Islet precursor cell (in vitro differentiated cells): ENCODE measurements at places on chromosomes 6 and 20.
A peak's percentile ranks its signal among the peaks of the same experiment; 100 is the strongest.

GRCh38 chr6:141521440-141521839 lies 611.3 kb upstream of the GJE1 start:
- no peak for DNase-seq

DNA sequence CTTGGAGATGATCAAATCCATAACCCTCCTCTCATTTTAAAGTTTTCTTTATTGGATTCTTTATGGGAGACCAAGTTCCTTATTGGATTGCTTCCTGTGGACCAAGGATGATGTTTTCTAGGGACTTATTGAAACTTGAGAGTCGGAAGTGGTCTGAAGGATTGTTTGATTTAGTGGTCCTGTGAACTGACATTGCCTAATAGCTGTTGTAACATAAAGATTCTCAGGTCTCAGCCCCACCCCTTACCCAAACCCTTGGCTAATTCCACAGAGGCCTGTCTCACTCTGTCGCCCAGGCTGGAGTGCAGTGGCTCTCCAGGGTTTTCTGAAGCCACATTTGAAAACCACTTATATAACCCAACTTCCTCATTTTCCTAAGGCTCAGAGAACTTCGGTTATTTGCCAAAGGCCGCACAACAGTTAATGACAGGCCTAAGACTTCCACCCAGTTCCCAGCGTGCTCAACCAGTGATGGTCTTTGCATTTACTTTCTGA lies 77.0 kb downstream of the ATXN1 start:
- DNase-seq, result no peak

DNA sequence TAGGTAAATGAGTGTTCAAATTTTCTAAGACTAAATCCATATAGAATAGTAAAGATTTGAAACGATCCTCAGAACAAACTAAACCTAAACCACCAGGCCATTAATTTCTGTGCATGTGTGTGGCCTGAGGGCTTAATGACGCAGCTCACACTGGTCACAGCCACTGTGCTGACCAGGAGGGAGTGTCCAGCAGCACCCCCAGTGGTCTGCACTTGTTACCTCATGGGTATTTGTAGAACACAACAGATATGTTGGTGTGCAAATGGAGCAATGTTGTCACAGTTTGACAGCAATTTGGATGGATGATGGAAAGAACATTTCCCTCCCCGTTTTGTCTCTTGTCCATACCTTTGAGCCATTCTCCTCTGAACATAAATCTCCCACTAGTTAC lies 122.4 kb upstream of the EXOC2 start:
- DNase-seq, result no peak

DNA sequence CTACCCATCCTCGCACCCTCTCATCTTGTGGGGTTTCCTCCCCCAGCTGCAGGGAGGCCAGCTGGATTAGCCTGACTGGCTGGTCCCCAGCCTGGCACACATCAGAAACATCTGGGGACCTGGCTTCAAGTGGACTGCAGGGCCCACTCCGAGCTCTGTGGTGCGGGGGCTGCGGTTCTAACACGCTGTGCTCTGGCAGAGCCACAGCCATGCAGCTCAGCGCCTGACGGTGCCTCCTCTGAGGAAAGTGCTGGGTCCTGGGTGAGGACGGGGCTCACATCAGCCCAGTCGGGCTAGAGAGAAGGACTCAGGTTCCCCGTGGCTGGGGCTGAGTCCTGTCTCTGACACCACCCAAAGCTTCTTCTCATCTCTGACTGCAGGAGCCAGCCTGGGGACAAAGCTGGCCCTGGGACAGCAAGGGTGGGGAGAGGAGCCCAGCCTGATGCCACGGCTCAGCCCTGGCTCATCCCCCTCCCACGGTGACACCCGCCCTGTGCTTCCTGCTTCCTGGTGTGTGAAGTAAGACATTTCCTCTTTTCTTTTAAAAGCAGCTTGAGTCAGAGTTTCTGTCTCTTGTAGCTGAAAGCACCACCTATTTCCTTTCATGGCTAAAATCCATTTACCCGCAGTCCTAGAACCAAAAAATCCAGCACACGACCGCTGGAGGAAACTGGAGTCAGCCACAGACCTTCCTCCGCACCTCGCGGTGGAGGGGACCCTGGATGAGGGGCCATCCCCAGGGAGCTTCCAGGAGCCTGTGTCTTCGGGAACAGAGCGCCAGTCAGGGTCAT lies 127.4 kb upstream of the AFDN start:
- DNase-seq, result peak; percentile 81

- peak; percentile 68 for DNase-seq
Observed at GRCh38 chr6:69090132-69090531, 455.1 kb downstream of the ADGRB3 start.

DNA sequence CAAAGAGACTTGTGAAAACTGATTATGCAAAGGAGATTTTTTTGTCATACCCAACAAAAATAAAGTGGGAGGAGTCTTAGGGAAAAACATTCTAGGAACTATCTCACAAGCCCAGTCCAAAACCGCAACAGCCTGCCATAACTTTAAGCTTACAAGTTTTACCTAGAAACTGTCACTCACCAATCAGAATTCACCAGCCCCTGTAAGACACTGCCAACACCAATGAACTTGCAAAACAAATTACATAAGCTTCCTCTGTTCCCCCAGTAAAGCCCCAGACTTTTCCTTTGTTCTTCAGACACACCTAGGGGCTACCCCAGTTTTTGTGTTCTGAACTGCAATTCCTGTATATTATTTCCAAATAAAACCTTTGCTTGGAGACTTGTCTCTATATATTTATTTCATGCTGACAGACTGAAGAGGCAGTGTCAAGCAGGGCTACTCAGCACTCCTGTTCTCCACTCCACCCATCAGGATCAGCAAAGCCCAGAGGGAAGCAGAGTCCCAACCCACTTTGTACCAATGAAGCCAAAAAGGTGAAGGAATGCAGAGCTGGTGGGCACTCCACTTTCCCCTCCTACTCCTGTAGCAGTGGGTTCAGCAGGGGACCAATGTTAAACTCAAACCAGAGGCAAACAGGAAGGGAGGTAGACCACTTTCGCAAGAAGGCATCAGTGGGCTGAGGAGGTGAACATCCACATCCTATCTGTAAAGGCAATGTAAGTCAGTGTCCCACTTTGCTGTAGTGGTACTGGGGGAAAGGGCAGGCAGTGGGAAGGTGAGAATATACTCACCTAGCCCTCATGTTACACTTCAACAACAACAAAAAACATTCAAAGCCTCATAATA lies 142.5 kb upstream of the RUNX2 start:
- DNase-seq, result no peak

DNA sequence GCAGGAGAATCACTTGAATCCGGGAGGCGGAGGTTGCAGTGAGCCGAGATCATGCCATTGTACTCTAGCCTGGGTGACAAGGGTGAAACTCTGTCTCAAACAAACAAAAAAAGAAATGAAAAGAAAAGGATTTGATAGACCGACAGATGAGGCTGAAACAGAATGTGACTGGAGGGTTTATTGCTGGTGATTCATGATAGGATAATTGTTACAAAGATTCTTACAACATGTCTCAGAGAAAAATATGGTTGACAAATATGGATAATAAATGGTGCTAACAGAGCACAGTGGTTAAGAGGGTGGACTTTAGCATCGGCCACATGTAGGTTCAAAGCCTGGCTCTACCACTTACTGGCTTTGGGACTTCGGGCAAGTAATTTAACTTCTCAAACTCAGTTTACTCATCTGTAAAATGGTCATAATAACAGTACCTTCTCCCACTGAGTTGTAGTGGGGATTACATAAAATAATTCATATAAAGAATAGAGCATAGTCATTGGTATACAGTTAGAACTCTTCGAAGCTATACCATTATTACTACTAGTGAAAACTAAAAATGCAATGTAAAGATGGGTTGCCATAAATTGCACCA lies 131.9 kb downstream of the MAP3K7 start:
- no peak for DNase-seq

DNA sequence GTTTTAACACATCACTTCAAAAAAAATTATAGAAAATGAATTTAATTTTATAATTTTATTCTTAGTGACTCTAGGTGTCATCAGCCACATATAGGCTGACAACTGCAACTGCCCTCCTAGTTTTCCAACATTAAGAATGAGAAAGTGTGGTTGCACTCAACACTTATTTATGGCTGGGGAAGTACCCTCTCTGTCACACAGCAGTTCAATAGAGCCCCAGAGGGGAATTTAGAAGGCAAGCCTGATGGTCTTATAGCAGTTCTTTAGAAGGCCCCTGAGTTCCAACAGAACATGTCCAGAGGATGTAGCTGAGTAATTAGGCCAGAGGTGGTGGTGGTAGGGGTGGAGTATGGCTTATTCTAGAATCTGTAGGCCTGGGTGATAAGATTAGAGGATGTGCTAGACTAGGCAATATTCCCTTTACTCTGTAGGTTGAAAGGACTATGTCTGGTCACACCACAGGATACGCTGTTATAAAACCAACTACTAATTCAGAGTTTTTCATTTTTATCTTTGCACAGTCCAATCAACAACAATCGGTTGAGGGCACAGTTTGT lies 226.5 kb upstream of the CITED2 start:
- no peak for DNase-seq

DNA sequence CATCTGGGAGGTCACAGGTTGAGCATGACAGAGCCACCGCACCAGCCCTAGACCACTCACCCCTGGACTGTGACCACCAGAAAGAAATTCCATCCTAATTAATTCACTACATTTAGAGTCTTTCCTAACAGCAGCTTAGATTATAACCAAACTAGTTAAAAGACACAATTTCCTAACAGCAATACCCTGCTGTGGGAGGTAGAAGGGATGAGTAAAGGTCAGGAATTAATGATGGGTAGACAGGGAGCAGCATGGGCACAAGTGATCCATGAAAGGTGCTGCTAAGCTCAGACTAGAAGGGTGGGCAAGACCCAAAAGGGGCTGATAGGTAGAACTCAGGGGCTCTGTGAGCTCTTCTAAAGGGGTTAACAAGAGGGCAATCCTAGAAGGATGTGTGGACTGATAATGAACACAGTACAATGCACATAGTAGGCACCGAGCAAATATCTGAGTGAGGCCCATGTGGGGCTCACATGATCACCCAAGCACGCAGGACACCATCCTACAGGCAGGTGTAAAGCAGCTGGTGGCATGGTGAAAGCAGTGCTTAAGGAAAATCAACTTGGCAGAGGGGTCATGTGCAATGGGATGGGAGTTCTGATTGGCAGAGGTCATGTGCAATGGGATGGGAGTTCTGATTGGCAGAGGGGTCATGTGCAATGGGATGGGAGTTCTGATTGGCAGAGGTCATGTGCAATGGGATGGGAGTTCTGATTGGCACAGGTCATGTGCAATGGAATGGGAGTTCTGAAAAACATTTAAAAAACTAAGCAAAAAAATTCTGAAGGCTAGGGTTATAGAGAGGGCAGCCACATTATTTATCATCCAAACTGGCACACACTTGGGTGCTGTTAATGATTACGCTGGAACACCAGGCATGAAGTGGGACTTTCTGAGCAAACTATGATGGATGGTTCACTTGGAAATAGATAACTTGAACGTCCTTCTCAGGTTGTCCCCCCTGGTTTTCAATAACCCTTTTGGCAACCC lies 188.2 kb upstream of the FOXQ1 start:
- no peak for DNase-seq

DNA sequence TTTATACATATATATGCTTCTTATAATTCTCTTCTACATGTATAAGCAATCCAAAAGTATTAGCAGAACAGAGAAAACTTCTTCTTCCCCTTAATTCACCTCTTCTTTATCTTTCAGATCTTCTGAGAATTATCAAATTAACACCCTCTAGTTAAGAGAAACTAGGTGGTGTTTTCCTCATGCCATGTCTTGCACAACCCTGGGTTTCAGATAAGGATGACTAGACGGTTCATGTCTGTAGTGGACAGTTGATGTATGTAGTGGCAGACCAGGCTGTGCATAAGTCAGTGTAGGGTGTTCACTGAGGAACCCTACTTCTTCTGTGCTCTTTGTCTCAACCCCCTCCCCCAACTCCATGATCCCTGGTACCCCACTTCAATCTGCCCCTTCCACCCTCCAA lies 187.3 kb downstream of the SAMD5 start:
- no peak for DNase-seq

DNA sequence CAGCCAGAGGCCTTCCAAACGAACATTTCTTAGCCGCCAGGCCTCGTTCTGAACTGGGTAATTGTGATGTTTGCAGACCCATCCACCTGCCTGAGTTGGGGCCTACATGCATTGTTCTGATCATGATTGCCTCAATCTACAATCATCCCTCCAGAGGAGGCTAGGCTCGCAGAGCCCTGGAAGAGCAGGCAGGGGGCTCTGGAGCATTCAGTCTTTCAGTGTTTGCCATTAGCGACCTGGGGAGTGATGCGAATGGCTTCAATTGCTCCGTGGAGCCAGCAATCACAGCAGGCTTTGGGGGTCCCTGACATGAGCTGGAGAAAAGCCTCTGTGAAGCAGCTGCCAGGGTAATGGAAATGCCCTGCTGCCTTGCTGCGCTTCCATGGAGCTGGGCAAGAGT lies 22.0 kb downstream of the SNAP25 start:
- DNase-seq, result no peak

- peak; percentile 55 for DNase-seq
Observed at GRCh38 chr6:36955671-36956445, 1.3 kb downstream of the PI16 start.

DNA sequence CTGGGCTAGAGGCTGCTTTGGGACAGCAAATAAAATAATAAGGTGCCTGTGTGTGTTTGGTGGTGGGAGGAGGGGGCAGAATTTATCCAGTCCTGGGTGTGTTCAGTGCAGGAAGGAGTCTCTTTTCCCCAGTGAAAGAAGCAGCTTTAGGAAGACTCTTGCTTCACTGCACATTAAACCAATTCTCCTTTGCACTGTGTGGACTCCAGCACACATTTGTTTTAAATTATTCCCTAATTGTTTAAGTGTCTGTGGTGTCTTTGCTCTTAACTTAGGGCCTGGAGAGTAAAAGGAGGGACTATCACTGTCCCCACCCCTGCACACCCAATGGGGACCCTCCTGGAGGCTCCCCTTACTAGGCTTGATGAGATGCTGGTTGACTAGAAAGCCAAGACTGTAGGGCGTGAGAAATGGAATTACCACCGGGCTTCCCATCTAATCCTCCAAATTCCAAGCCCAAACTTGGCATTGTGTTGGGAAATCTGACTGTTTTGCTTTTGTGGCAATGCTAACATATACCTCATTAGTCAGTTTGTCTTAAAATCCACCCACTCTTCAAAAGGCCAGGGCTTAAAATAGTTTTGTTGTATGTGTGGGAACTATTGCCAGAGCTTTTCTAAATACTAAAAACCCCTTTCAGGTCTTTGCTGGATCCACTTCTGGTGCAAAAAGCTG lies 13.5 kb upstream of the DAAM2 start:
- no peak for DNase-seq

GRCh38 chr6:25026723-25027122 lies 91.0 kb upstream of the RIPOR2 start:
- peak; percentile 64 for DNase-seq

- peak; percentile 35 for DNase-seq
Observed at GRCh38 chr20:58722877-58723627, 30.5 kb downstream of the NPEPL1 start.
